Activated CD4-positive, alpha-beta T cell treated with anti-CD3 and anti-CD28 coated beads, Interleukin-2, amount 50 U/mL, for 48 hours (primary cell): ENCODE measurements at places on chromosomes 3 and 15.
A peak's percentile ranks its signal among the peaks of the same experiment; 100 is the strongest.

DNA sequence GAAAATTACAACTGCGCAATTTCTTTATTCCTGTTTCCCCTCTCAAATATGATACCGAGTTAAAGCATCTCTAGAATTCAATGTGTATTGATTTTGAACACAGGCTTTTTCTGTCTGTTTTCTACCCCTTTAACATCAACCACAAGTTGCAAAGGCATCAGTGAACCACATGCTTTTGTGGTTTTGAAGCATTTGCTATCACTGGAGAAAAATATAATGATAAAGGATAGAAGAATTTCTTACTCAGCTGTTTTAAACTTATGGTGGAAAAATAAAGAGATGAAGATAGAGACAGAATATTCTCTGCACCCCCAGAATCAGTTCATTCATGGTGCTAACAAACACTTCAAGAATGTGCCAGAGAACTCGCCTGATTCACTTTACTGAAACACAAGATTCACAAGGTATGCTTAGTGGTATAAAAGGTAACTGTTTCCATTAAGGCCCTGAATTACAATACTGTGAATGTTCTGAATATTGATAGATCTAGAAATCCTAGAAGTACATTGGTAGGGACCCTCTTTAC, 9.5 kb upstream of the DPPA4 start:
- DNase-seq = no peak

DNA sequence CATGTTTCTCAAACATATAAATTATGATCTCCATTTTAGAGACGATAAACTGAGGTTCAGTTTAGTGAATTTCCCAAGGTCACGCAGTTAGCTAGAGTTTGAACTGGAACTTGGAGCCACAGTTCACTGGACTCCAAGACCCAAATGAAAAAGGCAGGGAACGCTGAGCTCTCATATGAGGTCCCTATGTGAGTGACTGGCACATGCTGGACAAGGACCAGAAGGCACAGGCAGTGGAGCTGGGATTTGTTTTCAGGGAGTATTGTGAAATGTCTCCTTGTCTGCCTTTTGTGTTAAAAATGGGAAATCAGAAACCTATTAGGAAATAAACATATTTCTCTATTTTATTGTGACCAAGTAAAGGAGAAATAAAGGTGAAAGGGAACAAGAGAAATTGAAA, 63.5 kb downstream of the MESD start:
- no peak for DNase-seq

GRCh38 chr3:112745567-112746248, 101.0 kb downstream of the CD200R1L start:
- DNase-seq = no peak

GRCh38 chr3:10290481-10291176, 2.1 kb downstream of the GHRL start:
- DNase-seq = no peak

- no peak for DNase-seq
Observed at GRCh38 chr3:28388978-28389377, 40.4 kb upstream of the AZI2 start.

GRCh38 chr15:99109555-99110021, 4.7 kb downstream of the SYNM start:
- no peak for DNase-seq

DNA sequence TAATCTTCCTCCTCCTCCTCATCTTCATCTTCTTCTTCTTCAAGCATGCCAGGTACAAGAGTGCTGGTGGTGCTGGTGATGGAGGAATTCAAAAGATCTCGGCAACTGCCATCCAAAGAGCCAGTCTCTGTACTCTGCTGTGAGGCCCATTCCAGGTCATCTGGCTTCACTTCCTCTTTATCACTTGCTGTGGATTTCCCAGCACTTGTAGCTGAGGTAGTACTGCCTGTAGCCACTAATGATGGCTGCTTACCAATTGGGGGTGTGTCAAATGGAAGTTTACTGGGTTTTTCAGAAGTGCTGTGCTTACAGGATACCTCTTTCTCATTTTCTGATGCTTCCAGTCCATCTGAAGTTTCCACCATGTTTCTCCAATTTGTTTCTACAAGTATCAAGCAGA, 28.8 kb upstream of the SHC4 start:
- no peak for DNase-seq

DNA sequence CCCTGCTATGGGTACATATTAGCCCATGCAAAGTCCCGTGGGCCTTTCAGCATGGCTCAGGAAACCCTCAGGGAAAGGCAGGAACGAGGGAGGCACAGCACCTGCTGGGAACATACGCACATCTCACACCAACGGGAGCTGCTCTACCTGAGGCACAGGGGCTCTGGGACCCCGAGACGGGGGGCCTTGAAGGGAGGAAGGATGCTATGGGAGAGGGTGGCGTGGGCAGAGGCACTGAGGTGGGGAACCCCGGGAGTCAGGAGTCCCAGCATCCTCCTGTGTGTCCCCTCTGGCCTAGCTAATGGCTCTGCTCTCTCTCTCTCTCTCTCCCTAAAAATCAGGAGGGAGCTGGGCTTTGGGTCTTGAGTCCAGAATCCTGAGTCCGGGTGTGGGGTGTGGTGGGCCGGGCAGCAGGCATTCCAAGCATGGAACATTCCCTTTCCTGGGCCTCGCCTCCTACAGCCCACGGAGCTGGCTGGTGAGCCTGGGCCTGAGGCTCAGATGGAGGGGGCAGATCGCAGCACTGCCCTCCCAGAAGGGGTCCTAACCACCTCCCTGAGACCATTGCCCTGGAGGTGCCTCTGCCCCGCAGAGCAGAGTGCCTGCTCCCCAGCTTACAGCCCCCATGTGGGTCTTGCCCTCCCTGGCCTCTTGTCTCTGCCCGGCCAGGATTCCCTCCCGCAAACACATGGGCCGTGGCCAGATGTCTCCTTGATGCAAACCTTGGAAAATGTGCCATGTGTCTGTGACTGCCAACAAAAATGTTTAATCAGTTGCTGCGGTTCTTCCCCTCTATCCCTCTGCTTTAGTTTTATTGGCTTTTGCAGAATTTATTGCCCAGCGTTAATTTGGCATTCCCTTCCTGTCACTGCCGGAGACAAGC, 101.6 kb downstream of the TMEM266 start:
- DNase-seq = no peak

DNA sequence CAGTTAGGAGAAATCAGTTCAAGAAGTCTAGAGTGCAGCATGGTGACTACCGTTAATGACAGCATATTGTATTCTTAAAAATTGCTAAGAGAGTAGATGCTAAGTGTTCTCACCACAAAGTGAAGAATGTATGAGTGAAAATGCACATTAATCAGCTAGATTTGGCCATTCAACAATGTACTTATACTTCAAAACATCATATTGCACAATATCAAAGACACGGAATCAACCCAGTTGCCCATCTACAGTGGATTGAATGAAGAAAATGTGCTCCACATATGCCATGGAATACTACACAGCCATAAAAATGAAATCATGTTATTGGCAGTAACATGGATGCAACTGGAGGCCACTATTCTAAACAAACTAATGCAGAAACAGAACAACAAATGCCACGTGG, 119.9 kb upstream of the NDN start:
- DNase-seq = no peak

DNA sequence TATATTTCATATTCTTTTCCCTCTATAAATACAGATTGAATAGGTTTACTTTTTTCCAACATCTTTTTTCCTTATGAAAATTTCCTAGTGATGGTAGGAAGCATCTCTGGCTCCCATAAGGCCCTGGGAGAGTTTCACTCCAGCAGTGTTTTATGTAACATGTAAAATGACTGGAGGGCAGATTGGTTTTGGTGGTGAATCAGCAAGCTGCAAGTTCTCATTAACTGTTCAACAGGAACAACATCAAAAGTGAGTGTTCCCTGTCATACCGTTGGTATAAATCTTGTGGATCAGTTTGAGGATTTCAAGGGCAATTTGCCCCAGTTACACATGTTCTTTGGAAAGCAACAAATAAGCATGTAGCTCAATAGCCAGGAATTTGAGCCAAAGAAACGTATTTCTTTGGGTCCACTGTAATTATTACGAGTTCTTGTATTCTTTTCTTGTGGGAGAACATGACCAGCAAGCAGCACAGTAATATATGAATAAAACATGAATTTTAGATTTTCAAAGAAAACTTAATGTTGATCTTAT, 345.7 kb downstream of the SV2B start:
- no peak for DNase-seq

DNA sequence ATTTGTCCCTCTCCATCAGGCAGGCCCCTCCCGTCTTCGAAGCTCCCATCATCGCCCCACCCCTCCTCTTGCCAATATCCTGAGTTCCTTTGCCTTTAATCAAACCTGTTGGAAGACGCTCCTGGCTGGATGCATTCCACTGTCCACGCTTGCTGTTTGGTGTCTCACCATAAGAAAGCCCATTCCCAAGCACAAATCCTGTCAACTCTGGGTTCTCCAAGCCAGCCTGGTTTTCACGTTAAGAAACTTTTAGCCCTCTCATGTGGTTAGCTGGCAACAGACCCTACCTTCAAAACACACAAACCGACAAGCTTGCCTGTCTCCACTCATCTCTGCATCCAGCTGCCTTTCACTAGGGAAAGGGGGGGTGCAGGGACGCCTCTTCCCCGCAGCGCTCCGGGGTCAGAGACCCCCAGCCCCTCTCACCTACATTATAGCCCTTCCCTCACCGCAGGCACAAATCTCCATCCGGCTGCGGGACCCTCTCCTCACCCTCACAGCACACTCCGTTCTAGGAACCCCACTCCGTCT, 1.1 kb downstream of the GORASP1 start:
- DNase-seq = no peak

DNA sequence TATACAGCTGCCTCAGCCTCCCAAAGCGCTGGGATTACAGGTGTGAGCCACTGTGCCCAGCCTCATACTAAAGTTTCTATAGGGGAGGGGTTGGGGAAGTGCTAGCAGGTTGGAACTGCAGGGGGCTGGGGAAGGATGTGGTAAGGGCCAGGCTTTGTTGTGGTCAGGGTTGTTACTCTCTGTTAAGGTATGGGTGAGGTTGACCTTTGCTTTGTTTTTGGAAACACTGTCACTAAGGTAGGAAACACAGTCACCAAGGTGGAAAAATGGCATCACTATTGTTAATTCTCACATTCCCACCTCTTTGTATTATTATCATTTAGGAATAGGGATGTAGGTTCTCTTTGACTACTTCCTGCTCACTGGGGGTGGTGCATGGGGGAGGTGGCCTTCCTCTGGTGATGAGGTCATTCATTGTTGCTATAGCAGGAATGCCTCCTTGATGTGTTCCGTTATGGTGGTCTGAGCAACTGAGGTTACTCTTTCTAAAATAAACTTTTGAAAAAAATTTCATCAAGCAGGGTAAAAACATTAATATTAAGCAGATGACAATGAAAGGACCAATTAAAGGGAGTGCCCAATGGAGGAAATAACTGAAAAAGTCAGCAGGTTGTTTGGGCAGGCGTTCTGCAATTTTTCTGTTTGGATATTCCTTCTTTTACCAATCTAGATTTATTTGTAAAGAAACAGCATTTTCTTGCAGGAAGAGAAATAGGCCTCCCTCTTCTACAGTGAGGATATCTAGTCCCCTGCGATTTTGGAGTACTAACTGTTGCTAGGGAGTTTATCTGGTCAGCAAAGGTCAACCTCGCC, 150.5 kb downstream of the WDR76 start:
- peak; percentile 59 for DNase-seq

GRCh38 chr3:175274474-175275218, 415.5 kb downstream of the NAALADL2 start:
- no peak for DNase-seq

DNA sequence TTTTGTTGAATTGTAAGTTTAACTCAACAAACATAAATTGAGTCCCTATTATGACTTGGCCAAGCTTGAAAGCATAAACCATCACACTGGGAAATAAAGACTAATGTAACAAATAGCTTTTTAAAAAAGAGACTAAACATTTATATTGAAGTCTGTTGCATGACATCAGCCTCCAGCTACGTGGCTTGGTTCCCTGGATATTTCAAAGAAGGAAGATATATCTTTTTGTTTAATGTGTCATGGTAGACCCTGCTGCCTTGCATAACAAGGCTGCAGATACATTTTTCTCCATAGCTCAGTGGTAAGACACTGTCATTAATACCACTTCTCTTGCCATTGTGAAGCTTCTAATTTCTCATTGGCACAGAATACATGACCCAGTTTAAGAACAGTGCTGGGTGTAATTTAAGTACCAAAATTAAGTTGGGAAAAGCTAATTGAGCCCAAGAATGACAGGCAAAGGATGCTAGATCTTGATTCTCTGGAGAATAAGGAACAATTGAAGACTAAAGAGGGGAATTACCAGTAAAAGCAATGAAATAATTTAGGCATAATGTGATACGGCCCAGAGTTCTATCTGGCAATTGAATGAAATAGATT, 14.0 kb downstream of the RCN2 start:
- no peak for DNase-seq

DNA sequence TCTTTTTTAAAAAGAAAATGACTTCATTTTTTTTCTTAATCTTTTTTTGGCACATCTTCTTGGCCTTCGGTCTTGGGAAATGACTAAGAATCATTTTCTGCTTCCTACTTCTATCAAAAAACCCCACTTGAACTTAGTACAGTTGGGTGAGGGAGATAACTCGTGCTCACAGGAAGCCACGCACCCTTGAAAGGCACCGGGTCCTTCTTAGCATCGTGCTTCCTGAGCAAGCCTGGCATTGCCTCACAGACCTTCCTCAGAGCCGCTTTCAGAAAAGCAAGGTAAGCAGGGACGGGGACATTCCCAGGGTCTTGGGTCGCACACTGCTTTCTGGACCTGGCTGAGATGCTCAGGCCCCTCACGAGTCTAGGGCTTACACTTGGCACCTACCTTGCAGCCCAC, at the start of gene CCR4:
Gene CCR4 (plus strand): TSS at position 235 of the 402 bp plus-strand sequence. CDS start 1,779 bp downstream, outside the sequence.
- DNase-seq = peak; percentile 77

DNA sequence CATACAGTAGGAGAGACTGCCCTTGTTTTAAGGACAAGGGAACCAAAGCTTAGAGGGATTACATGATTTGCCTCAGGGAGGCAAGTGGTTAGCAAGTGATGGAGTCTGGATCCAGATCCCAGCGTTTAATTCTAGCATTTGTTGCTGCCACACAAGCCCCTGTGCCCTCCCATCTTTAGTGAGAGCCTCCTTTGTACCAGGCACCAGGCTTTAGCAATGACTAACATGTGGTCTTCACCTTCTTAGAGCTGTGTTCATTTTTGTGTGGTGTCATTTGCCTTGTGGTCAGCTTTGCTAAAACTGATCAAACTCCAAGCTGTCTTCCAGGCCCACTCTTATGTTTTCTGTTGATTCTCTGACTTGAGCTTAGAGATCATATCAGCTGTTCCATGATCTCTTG, 290.5 kb downstream of the RPLP1 start:
- DNase-seq = no peak
